ENCODE measurements at places on chromosomes 2 and 18.
A peak's percentile ranks its signal among the peaks of the same experiment; 100 is the strongest.

GRCh38 chr18:50720325-50720674, 99.5 kb downstream of the MRO start:
- DNase-seq, result no peak

GRCh38 chr2:16293398-16293797, 353.0 kb downstream of the MYCN start:
- DNase-seq, result no peak

GRCh38 chr18:11392980-11393885, 216.2 kb upstream of the SLC35G4 start:
- no peak for DNase-seq

- DNase-seq, result no peak
These were observed 6.0 kb downstream of the SOX11 start for GRCh38 chr2:5698134-5698533.

DNA sequence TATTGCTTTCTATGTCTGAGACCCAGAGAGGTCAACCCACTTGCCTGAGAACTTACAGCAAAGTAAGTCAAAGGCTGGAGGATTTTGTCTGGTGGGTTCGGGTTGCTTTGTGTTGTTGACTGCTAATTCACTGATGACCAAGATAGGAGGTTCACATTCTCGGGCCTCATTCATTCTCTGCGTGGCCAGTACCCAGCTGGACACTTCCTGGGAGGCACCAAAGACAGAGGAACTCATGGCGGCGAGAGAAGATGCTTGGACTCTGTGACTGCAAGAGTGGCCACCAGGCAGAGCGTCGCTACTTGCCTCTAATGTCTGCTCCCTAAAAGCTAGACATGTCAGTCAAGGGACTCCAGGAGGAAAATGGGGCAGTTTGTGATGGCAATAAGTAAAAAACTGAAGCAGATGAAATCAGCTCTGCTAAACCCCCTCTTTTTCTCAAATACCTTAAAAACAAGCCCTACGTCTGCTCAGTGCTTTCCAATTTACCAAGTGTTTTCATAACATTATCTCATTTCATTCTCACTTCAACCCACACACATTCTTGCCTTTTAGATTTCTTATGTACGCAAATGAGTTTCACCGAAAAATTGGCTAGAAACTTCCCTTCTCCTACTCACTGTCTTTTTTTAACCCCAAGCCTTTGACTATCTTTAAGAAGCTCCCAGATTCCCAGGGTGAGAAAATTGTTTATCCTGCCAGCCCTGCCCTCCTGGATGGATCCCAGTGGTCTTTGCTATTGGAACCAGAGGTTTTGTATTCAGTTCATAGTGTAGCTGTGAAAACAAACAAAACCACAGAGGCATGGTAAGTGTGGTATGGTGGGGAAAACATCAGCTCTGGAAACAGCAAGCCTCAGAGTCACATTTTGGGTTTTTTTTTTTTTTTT, 4.9 kb upstream of the LBH start:
- no peak for DNase-seq

- no peak for DNase-seq
These were observed 42.1 kb downstream of the RAPH1 start for GRCh38 chr2:203492965-203493364.

GRCh38 chr18:26813043-26813442, 52.5 kb downstream of the AQP4 start:
- no peak for DNase-seq

- DNase-seq, result no peak
These were observed 265.4 kb downstream of the ZNF385B start for GRCh38 chr2:179596018-179596417.

DNA sequence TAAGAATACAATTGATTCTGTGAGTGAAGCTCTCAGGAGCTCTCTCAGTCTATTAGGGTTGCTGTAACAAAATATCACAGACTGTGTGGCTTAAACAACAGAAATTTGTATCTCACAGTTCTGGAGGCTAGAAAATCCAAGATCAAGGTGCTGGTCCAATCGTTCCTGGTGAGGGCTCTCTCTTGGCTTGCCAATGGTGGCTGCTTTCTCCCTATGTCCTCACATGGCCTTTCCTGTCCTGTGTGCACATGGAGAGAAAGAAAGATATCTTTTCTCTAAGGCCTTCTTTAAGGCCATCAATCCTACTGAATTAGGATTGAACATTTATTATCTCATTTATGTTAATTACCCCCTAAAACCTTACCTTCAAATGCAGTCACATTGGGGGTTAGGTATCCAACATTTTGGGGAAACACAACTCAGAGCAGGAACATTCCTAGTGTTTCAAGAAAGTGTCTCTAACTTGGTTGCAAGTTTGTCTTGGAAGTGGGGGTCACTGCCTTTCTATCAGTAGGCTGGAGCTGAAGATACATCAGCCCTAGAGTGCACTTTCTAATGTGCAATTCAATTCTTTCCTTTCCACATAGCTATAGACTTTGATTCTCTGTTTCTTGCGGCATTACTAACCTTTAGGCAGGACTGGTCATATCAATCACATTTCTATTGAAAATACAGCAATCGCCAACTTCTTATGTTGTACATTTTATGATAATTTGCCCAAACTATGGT, 24.8 kb downstream of the TFPI start:
- DNase-seq, result no peak

DNA sequence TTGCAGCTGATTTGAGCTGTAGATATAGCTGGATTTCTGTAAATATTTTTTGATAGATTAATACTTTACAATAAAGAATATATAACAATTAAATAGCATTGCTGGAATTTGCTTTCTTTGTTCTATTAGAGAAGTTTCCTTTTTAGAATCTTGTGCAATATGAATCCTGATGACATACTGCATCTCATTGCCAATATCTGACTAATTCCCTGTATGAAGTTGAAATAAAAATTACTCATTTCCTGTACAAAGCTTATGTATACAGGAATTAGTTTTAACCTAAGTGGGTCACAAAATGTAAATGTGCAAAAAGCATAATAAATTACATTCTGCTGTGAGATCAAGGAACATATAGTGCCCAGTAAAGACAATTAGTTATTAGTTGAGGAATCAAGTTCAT, 72.8 kb upstream of the TMEFF2 start:
- DNase-seq, result peak; percentile 78

GRCh38 chr2:171545086-171545485, 22.8 kb downstream of the CYBRD1 start:
- peak; percentile 46 for DNase-seq

- DNase-seq, result no peak
These were observed 3.0 kb downstream of the TMEM37 start for GRCh38 chr2:119434664-119435063.

GRCh38 chr2:231568785-231569435, 23.8 kb upstream of the TEX44 start:
- no peak for DNase-seq

- DNase-seq, result no peak
These were observed 1677.0 kb upstream of the LRRTM1 start for GRCh38 chr2:81981585-81981984.

DNA sequence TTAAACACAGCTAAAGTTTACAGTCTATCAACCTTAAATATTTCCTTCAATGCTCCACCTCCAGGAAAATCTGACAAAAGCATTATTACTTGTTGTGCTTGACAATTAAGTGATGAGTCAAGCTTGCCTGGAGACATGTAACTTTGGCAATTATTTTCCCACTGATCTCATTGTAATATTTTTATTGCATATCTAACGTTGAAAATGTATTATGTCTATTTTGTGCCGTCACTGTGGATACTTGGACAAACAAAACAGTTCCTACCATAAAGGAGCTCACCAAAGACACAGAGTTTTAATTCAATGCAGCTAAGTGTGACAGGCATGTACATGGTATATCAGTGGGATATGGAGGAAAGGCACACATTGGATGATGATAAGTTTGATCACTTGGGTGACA, 24.7 kb downstream of the RNF103 start:
- peak; percentile 58 for DNase-seq

DNA sequence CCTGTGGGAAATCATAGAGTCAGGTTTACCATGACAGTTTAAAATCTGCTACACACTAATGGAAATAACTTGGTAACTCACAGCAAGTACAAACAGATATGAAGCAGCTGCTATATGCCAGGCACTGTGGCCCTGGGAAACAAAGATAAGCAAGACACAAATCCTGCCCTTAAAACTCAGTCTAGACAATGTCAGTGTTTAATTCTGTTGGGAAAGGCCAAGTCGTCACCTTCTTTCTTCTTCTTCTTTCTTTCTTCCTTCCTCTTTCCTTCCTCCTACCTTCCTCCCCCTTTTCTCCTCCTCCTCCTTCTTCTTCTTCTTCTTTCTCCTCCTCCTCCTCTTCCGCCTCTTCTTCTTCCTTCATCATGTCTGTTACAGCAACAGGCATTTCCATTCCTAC, 26.8 kb downstream of the PLEK start:
- no peak for DNase-seq

DNA sequence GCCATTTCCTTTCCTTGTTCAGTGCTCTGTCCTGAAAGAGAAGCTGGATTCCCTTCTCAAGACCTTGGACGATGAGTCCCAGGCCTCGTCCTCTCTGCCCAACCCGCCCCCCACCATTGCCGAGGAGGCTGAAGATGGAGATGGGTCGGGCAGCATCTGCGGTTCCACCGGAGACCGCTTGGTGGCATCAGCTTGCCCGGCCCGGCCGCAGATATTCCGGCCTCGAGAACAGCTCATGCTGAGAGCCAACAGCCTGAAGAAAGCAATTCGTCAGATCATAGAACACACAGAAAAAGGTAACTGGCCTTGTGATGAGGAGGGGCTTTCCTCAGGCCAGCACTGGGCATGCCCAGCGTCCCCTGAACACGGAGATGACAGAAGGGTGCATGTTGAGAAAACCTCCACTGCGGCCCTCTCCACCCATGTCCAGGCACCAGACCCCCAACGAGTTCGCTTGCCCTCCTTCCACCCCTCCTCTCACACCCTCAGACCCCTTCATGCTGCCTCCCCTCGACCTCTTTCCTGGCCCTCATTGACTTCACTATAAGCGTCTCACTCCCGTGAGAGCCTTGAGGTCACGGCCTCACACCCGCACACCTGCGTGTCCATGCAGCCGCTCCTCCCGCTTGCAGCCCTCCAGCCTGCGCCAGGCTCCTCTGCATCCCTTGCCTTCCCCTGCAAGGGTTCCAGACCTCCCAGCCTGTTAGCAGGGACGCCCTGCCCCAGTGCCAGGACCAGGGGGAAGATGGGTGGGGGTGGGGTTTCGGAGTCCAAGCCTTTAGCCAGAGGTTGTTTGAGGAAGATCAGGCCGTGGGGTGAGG, 95.0 kb downstream of the DGKD start:
- DNase-seq, result peak; percentile 70

GRCh38 chr2:85263591-85263990, 64.2 kb downstream of the TGOLN2 start:
- DNase-seq, result no peak

- no peak for DNase-seq
These were observed 43.6 kb downstream of the SRBD1 start for GRCh38 chr2:45567288-45567963.

DNA sequence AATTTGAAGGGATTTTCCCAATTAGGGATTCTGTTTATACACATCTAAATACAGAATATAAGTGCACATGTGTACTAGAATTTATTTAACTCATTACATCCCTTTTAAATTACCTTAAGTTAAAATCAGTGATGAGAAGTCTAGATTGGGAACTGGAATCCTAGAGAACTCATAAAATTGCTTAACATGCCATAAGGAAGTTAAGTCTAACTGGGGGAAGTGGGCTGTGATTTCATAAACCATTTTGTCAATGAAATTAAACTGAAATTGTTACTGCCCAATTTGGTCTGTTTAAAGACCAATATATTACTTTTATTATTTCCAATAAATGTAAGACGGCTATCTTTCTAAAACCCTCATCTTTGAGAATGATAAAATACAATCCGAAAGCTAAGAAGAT, 72.3 kb upstream of the CD226 start:
- DNase-seq, result no peak

DNA sequence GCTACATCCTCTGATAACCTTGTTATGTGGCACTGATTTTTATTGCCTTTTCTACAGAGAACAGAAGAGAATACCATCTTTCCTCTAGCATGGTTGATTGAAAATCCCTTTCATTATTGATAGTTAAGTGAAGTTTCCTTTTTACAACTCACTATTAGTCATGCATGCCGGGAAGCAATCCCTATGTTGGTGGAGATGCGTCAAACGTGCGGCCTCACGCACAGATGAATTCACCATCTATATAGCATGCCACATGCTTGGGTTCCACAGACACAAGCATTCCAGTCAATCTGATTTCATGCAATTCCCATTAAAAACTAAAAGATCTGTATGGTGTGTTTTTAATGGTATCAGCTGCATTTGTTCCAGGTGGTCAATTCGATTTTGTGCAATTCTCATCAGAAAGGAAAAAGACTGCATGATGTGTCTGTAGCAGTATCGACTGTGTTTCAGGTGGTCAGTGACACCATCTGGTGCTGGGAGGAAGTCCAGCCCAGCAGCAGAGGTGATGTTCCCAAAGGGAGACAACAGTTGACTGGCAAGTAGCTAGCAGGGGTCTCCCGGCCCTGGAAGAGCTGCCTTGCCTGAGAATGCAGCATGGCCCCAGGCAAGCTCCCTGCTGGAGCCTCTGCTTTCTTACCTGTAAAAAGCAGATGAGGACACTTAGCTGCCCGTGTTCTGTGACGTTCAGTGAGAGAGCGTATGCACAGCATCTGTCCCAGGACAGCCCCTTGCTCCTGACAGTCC, 151.3 kb upstream of the NCK2 start:
- DNase-seq, result no peak

- DNase-seq, result no peak
These were observed 161.9 kb downstream of the NBAS start for GRCh38 chr2:15399241-15399640.

DNA sequence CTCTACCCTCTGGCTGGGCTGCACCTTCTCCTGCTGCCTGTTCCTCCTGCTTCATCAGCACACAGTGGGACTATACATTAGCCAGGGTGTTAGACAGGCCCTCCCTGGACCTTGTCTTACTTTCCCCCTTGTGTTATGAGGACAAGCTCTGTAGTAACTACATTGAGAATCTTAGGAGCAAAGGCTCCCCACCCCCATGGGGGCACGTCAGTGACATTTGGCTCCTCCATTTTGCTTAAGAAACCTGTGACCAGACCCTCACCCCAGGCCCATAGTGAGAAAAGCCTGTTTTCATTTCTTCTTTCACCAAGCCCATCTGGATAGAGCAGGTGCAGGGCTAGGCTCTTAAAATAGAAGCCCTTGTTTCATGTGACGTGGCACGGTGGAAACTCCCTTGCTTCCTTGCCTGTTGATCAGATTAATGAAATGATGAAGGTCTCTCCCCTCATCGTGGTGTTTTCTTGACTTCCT, 146.7 kb downstream of the RPIA start:
- peak; percentile 35 for DNase-seq

GRCh38 chr2:80687524-80687923, 383.0 kb upstream of the LRRTM1 start:
- no peak for DNase-seq

DNA sequence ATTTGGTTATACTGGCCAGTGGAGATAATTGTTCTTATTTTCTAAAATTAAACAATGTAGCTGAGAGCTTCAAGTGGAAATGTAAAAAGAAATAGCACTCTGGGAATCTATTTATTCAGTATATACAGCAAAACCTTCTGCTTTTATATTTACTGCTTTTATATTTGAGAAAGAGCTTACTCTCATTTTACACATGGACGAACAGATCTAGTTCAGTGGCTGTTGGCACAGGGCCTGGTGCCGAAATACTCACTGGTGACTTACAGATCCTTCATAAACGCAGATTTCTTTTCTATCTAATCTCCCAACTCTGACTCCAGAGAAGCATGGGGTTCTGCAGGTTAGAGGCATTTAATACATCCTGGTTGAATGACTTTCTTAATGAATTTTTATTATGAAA, 266.2 kb downstream of the ASXL3 start:
- no peak for DNase-seq

- DNase-seq, result no peak
These were observed 422.3 kb upstream of the CELF4 start for GRCh38 chr18:37987901-37988300.

GRCh38 chr18:77206676-77207374, 42.8 kb upstream of the GALR1 start:
- DNase-seq, result no peak
